ENCODE measurements at places on chromosomes 11 and 22. TPM values are rescaled to one million over a fixed set of nuclear protein-coding genes. Genes with fewer than 3 reads are reported as not detected.
A peak's percentile ranks its signal among the peaks of the same experiment; 100 is the strongest.

XKR3 gene
- total RNA-seq, result not detected

DNA sequence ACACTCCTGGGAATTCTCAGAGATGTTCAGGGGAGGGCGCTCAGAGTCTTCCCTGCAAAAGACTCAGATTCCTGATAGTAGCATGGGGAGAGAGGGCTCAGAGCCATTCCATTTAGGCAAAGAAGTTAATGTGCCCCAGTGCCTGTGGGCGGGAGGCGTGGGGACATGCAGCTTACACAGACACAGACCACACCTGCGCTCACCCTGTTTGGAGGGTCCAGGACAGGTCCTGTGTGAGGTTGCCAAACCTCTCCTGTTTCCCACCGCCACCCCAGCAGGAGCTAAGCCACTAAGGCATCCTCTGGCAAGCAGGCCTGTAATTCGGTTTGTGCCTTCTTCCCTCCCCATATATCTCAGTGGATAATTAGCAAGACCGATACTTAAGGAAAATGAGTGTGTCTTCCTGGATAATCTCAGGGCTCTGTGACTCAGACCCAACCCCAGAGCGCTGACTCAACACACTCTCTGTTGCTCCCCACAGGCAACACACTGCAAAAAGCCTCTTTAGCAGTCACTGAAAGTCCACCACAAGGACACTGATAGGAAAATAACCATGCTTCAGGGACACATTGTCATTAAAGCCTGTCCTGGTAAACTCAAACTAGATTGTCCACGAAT lies 118.9 kb upstream of the LMO1 start:
- ATAC-seq, result peak; percentile 55

GRCh38 chr22:40965936-40966725 lies 15.0 kb downstream of the RBX1 start:
- ATAC-seq, result no peak

- no peak for ATAC-seq
Observed at GRCh38 chr11:33040862-33041453, 1.6 kb downstream of the TCP11L1 start.

- no peak for ATAC-seq
Observed at GRCh38 chr22:35463231-35463933, 63.4 kb downstream of the MCM5 start.

DNA sequence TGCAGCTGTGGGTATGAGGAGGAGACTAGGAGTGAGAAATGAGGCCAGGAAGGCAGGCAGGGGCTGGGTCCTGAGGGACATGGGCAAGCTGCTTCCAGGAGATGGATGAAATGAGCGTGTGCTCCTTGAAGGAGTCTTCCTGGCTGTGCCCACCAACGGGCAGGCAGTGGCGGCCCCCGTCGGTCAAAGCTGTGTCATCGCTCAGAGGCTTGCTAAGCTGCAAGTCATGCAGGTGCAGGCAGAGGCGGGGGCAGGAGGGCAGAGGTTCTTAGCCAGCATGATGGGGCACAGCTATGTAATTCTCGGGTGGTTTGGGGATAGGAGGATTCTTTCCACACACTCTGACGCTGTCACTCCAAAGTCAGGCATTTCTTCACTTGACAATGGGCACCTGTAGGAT lies 12.5 kb upstream of the PEX26 start:
- ATAC-seq, result peak; percentile 35

GRCh38 chr11:102276362-102276761 lies 40.9 kb upstream of the BIRC3 start:
- no peak for ATAC-seq

TRMT112 gene
- 169 TPM for total RNA-seq
